ENCODE measurements at places on chromosomes 7 and 10.

GRCh38 chr10:63819753-63820329 is 298.6 kb downstream of the REEP3 start:
- peak; percentile 34 for DNase-seq

DNA sequence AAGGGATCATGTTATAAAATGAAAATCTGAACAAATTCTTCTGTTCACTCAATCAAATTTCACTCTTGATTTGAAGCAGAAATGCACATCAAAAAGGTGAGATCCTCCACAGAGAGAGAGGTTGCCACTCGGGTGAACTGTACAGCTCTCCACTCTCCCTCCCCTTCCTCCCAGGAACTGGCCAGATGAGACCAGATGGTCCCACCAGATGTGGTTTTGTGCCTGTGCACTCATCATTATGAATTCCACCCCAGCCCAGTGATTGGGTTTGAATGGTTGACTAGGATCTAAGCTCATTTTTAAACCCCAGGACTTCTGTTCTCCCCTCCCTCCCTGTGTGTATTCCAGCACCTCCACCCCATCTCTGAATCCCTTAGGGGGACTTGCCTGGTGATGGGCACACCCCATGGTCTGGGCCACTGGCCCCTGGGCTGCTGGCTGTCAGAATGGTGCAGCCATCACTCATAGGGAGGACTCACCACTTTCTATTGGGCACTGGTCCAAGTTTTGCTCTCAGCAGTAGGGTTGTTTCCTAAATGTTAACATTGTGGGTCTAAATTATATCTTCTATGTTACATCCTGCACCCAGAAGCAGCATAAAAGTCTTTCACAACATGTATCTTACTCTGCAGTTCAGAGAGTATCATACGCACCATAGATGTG is 393.1 kb downstream of the TNS3 start:
- peak; percentile 51 for DNase-seq

DNA sequence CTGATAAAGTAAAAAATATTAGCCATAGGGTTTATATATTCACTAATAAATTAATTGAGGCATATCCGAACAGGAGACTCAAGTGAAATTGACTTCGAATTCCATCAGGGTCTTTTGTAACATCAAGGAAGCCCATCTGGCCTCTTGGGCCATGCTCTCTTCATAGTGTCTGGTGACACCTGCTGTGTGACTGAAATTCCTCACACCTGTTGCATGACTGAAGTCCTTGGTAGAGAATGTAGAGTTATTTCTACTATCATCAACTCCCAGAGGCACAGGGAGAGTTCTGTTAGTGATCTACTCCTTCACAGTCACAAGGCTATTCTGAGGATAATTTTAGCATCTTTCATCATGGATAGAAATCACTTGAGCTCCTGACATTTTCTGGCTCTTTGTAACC is 138.3 kb upstream of the LSM8 start:
- no peak for DNase-seq

DNA sequence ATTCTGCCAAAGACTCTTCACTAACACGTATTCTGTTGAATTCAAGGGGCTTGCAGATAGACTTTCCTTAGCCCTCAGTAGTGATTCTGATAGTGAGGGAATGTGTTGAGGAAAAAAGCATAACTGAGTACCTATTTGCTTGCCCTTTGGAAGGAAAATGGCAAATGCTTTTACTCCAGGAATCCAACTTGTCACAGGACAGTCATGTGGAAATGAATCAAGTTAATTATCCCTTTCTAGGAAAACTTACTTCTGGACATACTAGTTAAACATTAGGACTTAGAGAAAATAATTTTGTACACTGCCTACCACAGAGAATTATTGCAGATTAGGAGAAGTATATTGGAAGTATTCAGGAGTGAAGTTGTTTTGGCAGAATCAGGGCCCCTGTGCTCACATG is 148.9 kb upstream of the SLC13A1 start:
- no peak for DNase-seq

- DNase-seq: no peak
These were observed 77.7 kb downstream of the CDCA7L start for GRCh38 chr7:21867816-21868575.

GRCh38 chr7:13159003-13159402 is 471.6 kb downstream of the ARL4A start:
- DNase-seq: no peak

DNA sequence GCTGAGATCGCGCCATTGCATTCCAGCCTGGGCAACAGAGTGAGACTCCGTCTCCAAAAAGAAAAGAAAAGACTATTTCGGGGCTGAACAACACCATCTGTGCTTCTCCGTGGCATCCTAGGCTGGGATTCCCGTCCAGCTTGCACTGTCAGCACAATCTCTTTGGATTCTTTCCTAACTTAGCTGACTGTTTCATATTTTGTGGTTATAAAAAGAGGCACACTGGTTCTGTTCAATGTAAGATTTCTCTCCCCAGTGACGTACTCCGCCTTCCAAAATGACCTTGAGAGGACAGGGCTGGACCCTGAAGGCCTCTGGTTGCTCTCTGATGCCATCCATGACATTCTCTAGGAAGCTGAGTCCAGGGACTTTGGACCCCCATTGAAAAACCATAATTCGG is 8.8 kb downstream of the ZNHIT1 start:
- no peak for DNase-seq

DNA sequence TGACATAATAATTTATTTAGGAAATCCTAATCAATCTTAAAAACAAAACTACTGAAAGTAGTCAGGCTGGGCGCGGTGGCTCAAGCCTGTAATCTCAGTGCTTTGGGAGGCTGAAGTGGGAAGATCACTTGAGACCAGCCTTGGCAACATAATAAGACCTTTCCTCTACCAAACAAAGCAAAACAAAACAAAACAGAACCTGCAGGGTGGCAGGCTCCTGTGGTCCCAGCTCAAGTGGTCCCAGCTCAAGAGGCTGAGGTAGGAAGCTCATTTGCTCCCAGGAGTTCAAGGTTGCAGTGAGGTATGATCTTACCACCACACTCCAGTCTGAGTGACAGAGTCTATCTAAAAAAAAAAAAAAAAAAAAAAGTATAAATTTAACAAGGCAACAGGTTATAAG is 748.0 kb downstream of the CNTNAP2 start:
- DNase-seq: no peak
